Brain (organoid and tissue), 16 donors: ENCODE measurements at places on chromosomes 2 and 18.

- peak; percentile 1 for DNase-seq
Measured at GRCh38 chr18:35376393-35376741, 770 bp downstream of the ZNF396 start.

- DNase-seq: no peak
Measured at GRCh38 chr2:26522325-26522724, 44.4 kb upstream of the OTOF start.

GRCh38 chr18:13448335-13448795, 229.8 kb downstream of the LDLRAD4 start:
- DNase-seq: no peak

DNA sequence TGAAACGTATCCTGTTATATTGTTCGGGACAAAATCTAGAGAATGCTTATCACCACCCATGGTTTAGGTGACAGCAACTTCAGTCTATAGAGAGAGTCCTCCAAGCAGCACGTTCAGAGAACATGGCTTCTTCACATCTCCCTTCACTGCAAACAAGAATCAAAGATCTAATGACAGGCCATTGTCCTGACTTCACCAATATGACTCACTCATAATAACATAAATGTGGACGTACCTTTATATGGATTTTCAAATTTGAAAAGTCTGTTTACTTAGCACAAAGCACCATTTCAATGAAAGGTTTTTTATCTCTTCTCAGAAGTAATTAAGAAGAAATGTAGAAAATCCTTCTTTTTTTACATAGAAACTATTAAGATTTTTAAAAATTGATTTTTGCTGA, 46.7 kb downstream of the KLF7 start:
- no peak for DNase-seq

DNA sequence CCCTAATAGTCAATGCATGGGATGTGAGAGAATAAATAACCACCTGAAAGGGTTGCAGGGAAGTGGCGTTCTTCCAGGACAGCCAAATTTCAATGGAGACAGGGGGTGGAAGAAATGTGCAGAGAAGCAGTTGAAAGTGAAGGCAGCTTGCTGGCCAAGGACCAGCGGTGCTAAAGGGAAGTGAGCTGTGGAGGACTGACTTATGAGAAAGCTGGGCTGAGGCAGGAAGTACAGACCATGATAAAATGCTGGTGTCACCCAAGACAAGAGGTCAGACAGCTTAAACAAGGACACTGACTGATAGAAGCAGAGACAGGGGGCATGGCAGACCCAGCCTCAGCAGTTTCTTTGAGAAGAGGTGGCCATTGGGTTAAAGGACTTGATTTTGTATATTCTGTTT, 106.7 kb downstream of the DTNB start:
- DNase-seq: no peak

DNA sequence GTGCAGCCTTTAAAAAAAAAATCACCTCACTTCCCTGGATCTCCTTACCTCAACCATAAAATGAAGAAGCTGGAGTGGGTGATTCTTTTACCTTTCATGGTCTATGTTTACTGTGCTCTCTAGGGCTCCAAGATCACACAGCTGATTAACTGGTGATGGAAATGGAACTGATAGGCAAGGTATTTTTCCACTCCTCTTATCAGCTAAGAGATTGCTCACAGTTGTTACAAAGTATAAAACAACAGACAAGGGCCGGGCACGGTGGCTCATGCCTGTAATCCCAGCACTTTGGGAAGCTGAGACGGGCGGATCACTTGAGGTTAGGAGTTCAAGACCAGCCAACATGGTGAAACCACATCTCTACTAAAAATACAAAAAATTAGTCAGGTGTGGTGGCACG, 14.5 kb downstream of the RPS27A start:
- no peak for DNase-seq

DNA sequence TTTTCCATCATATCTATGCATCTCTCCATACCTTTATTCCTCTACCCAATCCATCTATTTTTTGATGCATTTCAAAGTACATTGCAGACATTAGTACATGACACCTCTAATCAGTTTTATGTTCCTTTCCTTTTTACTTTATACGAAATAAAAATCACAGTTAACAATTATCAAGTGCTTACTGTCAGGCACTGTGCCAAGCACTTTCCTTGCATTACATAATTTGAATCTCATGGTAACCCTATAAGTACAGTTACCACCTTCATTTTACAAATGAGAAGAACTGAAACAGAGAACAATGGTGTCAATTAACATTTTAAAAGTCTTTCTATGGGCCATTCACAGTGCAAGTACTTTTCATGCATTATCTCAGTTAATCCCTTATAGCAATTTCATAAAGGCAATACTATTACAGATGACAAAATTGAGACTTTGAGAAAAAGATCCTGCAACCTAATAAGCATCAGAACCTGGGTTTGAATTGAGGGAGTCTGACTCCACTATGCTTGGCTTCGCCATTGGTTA, 544.4 kb upstream of the TNP1 start:
- no peak for DNase-seq

- DNase-seq: no peak
Measured at GRCh38 chr18:23966909-23967308, 47.6 kb upstream of the TTC39C start.

- DNase-seq: no peak
Measured at GRCh38 chr18:76351961-76352581, 143.0 kb downstream of the ZNF516 start.

DNA sequence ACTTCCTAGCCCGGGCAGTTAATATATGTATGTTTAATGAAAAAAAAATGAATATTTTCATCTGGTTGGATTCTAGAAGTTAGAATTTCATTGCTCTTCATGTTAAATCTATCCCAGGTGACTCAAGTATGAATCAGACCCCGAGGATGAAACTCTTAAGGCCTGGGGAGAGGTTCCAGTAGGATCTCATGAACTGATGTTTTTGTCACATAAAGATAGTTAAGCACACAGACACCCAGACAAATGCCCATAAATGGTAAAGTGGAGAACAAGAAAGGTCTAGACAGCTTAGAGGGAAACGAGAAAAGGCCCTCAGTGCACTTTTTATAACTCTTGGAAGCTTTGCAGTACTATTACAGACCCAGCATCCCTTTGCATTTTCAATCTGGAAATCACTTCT, 114.1 kb downstream of the RIF1 start:
- no peak for DNase-seq

GRCh38 chr18:76377359-76377756, 117.7 kb downstream of the ZNF516 start:
- DNase-seq: no peak

- DNase-seq: no peak
Measured at GRCh38 chr18:13613099-13613498, 113.3 kb downstream of the FAM210A start.

DNA sequence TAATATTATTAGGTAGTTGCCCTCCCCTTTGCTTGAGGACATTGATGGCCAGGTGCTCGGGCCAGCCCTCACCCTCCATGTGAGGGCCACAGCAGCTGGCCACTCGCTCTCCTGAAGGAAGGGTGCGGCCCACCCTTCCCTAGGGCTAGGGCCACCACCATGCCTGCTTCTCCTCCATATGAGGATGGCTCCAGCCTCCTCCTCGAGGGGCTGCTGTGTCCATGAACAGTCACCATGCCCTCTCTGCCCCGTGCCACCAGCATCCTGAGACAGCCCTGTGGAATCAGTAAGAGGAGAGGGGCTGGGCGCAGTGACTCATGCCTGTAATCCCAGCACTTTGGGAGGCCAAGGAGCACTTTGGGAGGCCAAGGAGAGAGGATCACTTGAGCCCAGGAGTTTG, 2.4 kb downstream of the GPR17 start:
- no peak for DNase-seq

- DNase-seq: no peak
Measured at GRCh38 chr2:23221236-23221635, 163.7 kb upstream of the KLHL29 start.

- no peak for DNase-seq
Measured at GRCh38 chr2:43458014-43458628, 137.7 kb downstream of the THADA start.

DNA sequence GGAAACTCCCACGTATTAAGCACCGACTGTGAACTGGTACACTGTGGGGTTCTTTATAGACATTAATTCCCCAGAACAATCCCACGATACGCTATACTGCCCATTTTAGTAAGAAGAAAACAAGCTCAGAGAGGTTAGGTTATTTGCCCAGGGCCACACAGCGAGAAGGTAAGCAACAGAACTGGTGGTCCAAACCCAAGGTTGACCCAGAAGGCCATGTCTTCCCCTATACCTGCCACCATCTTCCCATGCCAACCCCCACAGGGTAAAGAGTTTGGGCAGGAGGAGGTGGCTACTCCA, 69.9 kb downstream of the MARCO start:
- no peak for DNase-seq

DNA sequence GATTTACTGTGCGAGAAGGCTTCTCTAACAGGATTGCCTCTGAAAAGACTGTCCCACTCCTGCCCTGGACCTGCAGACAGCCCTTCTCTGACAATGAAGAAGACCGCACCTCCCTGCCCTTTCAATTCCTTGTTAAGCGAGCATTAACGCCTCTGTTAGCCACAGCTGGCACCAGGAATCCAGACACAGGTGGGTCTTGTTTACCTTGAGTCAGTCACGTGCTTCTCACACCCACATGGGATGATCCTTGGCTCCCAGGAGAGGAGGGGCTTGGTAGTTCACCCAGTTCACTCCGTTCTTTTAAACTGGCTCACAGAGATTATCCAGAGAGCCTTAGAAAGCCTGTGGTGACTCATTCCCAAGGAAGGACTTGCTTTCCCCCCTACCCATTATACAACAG, 410.5 kb upstream of the MEIS1 start:
- DNase-seq: no peak

DNA sequence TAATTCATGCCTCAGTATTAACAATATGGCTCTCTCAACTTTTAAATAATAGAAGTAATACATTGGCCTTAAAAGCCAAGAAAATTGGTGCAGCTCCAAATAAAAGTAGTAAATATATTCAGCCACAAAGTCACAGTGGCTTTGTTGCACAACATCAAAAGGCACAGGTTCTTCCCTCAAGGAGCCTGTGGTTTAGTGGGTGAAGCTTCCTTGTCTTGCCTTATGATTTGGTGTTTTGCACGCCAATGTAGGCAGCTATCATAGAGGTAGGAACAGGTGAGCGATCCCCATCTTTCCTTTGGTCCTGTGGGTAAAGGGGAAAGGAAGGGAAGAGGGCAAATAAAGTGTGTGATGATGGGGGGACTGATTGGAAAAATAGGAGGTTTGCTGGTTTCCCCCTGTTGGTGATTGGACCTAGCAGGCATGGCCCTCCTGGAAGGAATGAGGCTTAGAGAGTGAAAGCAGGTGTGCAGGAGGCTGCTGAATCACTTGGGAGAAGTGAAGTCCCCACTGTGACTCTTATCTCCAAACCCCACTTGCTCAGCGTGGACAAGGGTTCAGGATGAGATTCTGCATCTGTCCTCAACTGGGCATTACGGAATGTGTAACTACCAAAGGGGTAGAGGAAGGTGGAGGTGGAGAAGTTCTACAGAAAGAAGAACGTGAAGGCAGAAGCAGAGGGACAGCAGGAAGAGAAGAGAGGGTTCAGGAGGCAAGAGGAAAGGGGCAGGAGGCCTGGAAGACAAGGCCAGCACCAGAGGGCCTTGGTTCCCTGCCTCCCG, 20.1 kb upstream of the TNP1 start:
- no peak for DNase-seq

DNA sequence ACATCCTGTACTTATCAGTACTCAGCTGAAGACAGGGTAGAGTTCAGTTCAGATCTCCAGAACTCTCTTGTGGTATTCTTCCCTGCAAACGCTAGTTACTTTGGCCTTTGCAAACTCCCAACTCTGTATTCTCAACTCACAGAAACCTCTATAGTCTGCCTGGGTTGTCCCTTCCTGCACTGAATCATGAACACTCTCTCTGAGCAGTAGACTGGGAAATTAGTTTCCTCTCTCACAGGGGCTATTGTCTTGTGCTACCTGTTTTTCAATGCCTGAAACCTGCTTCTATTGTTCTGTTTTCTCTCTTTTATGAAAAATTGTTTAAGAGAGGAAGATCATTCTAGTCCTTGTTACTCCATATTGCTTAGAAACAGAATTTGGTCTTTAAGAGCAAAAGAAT, 134.7 kb downstream of the VIT start:
- DNase-seq: no peak

DNA sequence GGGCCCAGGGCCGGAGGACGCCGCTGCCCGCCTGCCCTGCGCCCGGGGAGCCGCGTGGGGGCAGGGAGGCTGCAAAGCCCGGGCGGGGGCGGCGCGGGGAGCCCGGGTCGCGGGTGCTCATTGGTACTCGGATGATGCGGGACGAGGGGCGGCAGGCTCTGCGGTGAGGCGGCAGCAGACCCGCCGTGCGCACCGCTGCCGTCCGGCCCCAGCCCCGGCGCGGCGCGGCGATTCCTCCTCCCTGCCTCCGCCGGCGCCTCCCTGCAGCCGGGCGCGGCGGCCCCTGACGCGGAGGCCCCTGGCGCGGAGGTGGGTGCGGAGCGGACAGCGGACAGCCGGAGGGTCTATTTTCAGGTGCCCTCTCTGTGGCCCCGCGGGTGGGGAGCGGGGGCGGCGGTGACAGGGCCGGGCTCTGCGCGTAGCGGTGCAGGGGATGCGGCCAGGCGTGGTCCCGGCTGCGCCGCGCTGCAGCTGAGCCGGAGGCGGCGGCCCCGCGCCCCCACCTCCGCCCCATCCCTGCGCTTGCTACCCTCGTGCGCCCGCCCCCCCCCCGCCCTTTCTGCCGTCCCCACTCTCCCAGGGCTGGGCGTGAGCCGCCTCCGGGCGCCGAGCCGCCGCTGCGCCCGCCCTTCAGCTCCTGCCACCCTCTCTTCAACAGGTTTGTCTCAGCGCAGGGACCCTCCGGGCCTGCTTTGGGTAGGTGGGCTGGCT, 640 bp downstream of the SPTBN1 start:
- DNase-seq: peak; percentile 79

- DNase-seq: peak; percentile 46
Measured at GRCh38 chr18:12038082-12038638, 55.5 kb upstream of the ANKRD62 start.

DNA sequence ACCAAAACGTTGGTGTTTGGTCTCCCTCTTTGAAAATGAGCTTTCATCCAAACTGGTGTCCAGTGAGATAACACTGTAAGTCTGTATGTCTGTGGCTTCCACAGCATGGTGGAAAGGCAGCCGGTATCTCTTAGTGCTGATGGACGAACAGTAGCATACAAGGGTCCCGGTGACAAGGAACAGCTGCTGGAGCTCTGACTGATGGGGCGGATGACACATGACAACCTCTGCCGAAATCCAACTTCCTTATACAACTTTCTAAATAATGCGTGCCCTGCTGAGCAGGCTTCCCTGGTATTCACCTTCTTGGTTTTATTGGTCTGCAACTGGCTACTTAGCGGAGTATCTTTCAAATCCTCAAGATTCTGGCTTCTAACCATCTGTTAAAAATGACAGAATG, 216.2 kb downstream of the SRBD1 start:
- no peak for DNase-seq

GRCh38 chr18:6940451-6940850, 177.1 kb downstream of the LAMA1 start:
- DNase-seq: no peak

GRCh38 chr2:69652206-69652605, 8.7 kb upstream of the AAK1 start:
- no peak for DNase-seq
